ENCODE measurements at places on chromosomes 5 and 9. TPM values are rescaled to one million over a fixed set of nuclear protein-coding genes. Genes with fewer than 3 reads are reported as not detected.

The NMUR2 gene
- total RNA-seq: not detected

The TEK gene
- 2.7 TPM for total RNA-seq

The CATSPER3 gene
- 0.39 TPM for total RNA-seq

- no peak for DNase-seq
Observed at GRCh38 chr9:87725356-87725899, 491 bp upstream of the CTSL start.

- DNase-seq: no peak
Observed at GRCh38 chr5:102809033-102809432, 53.9 kb downstream of the PAM start.

DNA sequence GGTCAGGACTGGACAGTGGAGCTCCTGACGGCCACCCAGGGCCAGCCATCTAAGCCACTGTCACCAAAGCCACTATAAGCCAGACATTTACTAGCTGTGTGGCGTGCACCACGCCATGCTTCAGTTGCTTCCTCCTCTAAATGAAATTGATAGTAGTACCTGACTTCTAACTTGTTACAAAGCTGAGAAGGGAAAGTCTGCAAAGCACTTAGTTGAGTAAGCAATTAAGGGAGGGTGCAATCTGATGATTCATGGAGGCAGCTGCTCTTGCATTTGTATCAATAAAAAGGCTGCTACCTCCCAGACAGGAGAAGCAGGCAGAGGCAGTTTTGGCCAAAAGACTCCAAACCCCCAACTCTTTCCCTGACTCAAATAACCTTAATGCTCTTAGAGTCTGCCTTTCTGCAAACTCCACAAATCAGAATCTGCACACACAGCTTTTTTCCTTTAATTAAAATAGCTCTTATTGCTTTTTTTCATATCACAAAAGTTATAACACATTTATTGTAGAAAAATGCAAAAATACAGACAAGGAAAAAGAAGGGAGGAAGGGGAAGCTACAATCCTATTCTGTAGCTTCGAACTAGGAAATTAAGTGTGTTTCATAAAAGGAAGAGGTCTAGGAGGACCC lies 19.3 kb upstream of the RAPGEF1 start:
- peak; percentile 19 for DNase-seq

Measured in chondrocyte (in vitro differentiated cells).